Activated CD4-positive, alpha-beta T cell treated with anti-CD3 and anti-CD28 coated beads, Interleukin-2, amount 10 ng/mL, durations not matched to agents 24 days and 14 days (primary cell): ENCODE measurements at places on chromosomes 16 and 17. TPM values are rescaled to one million over a fixed set of nuclear protein-coding genes. Genes with fewer than 3 reads are reported as not detected.
A peak's percentile ranks its signal among the peaks of the same experiment; 100 is the strongest.

DNA sequence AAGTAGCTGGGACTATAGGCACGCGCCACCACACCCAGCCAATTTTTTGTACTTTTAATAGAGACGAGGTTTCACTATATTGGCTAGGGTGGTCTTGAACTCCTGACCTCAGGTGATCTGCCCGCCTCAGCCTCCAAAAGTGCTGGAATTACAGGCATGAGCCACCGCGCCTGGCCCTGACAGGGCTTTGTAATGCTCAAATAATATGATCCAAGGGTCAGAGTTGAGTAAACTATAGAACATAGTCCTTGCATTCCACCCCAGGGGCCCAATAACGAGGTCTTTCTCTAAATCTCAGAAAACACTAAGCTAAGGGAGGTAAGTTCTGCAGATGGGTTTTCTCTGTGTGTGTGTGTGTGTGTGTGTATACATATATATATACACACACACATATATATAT lies 5.8 kb upstream of the MEOX1 start:
- no peaks in the 10 kb centered on the region for H3K36me3 ChIP-seq
- H3K4me3 ChIP-seq, result no peak overlapping the region
- peaks cover 18% of the 10 kb centered on the region for H3K4me1 ChIP-seq
- H3K27me3 ChIP-seq, result no peaks in the 10 kb centered on the region
- no peak overlapping the region for H3K27ac ChIP-seq

DNA sequence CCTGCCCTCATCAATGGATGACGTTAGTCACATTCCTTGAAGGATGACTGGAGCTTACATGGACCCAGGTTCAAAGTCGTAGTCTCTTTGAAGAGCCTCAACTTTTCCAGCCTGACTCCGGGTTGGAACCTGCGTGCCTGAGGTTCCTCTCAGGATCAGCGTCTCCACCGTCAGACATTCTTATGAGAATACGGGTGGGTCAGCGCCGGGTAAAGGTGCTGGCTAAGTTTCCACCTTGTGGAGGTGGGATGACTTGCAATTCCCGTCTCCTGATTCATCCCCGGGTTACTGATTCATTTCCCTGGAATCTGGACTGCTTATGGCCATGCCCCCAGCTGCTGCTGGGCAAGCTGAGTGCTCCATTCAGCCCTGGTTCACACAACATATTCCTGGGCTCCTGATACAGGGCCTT lies 38.9 kb upstream of the CMIP start:
- H3K27ac ChIP-seq, result no peak overlapping the region
- H3K36me3 ChIP-seq, result no peaks in the 10 kb centered on the region
- H3K4me3 ChIP-seq, result no peak overlapping the region

- DNase-seq, result peak; percentile 37
- H3K27ac ChIP-seq, result no peak overlapping the region
Observed at GRCh38 chr16:80663078-80663477, 122.3 kb downstream of the DYNLRB2 start.

- no peak for DNase-seq
- no peaks in the 10 kb centered on the region for H3K4me1 ChIP-seq
Observed at GRCh38 chr17:34122515-34122914, 132.6 kb upstream of the CCL2 start.

- no peak for DNase-seq
- H3K36me3 ChIP-seq, result no peaks in the 10 kb centered on the region
- H3K27me3 ChIP-seq, result peaks cover 9% of the 10 kb centered on the region
- H3K27ac ChIP-seq, result no peak overlapping the region
Observed at GRCh38 chr16:56072096-56072495, 119.2 kb upstream of the GNAO1 start.

DNA sequence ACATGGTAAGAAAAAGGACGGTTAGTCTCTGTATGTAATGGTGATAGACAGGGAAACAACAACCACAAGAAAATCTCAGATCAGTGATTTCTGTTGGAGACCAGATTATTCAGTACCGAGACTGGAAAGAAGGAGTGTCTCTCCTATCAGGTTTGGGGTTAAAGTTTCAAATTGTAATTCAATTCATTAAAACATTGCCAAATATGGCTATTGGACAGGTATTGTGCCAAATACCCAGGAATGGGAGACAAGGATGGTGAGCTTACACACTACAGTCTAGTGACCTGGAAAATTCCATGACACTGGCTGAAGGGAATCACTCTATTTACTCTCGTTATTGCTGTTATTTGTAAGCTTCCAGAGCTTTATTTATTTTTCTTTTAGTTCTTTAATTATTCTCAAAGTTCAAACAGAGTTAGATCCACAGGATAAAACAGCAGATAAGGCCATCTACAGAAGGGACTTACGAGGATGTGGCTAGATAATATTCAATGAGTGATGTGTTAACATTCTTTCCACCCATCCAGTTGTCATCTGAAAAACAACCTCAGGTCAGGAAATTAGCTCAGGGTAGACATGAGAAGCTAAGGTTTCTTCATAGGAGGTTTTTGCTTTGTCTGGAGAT lies 25.1 kb upstream of the MMD start:
- DNase-seq, result no peak
- H3K27me3 ChIP-seq, result peaks cover 8% of the 10 kb centered on the region
- no peak overlapping the region for H3K27ac ChIP-seq
- no peak overlapping the region for H3K4me3 ChIP-seq

DNA sequence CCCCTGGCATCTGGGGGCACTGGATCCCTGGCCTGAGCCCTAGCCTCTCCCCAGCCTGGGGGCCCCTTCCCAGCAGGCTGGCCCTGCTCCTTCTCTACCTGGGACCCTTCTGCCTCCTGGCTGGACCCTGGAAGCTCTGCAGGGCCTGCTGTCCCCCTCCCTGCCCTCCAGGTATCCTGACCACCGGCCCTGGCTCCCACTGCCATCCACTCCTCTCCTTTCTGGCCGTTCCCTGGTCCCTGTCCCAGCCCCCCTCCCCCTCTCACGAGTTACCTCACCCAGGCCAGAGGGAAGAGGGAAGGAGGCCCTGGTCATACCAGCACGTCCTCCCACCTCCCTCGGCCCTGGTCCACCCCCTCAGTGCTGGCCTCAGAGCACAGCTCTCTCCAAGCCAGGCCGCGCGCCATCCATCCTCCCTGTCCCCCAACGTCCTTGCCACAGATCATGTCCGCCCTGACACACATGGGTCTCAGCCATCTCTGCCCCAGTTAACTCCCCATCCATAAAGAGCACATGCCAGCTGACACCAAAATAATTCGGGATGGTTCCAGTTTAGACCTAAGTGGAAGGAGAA lies 13.5 kb downstream of the STH start:
- H3K4me3 ChIP-seq, result no peak overlapping the region
- H3K4me1 ChIP-seq, result no peaks in the 10 kb centered on the region
- H3K36me3 ChIP-seq, result no peaks in the 10 kb centered on the region
- H3K27me3 ChIP-seq, result peaks cover 4% of the 10 kb centered on the region
- H3K27ac ChIP-seq, result no peak overlapping the region

GRCh38 chr17:48571826-48572417 lies 6.2 kb downstream of the HOXB4 start:
- H3K27ac ChIP-seq, result no peak overlapping the region
- H3K4me3 ChIP-seq, result no peak overlapping the region
- peaks cover 15% of the 10 kb centered on the region for H3K27me3 ChIP-seq
- peaks cover 17% of the 10 kb centered on the region for H3K36me3 ChIP-seq
- no peak for DNase-seq
- peaks cover 23% of the 10 kb centered on the region for H3K4me1 ChIP-seq

DNA sequence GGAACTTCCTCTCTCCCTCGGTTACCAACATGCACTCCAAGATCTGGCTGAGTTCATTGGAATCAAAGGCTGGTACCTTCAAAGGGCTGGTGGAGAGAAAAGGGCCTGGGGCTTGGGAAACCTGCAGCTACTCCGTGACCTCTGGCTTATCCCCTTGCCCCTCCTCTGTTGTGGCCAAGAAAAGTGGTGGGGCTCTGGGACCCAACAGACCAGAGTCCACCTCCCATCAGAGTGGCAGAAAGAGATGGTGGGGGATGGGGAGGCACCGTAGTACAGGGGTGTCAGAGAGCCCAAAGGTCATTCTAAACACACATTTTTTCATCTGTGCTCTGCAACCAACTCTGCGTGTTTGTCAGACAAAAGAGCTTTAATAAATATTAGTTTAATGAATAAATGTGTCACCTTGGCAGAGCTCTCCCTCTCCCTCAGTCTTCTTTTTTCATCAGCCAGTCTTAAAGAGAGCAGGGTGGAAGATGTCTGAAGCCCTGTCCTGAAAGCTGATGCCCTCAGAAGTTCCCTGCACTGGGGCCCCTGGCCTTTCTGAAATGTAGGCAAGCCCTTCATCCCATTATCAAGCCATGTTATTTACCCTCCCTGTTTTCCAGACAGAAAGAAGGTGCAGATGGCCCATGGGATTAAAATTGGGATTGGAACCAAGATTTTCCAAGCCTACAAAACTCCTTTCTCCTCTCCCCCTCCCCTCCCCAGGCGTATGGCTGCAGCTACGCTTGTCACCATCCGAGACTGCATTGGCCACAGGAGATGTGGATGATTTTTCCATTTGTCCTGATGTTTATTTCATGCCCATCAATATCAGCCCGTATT lies 227.3 kb downstream of the CCDC182 start:
- DNase-seq, result no peak
- no peak overlapping the region for H3K27ac ChIP-seq

The ANKRD40CL gene
- not detected in 2 replicates for total RNA-seq

The KCNJ12 gene
- not detected in 2 replicates for total RNA-seq

DNA sequence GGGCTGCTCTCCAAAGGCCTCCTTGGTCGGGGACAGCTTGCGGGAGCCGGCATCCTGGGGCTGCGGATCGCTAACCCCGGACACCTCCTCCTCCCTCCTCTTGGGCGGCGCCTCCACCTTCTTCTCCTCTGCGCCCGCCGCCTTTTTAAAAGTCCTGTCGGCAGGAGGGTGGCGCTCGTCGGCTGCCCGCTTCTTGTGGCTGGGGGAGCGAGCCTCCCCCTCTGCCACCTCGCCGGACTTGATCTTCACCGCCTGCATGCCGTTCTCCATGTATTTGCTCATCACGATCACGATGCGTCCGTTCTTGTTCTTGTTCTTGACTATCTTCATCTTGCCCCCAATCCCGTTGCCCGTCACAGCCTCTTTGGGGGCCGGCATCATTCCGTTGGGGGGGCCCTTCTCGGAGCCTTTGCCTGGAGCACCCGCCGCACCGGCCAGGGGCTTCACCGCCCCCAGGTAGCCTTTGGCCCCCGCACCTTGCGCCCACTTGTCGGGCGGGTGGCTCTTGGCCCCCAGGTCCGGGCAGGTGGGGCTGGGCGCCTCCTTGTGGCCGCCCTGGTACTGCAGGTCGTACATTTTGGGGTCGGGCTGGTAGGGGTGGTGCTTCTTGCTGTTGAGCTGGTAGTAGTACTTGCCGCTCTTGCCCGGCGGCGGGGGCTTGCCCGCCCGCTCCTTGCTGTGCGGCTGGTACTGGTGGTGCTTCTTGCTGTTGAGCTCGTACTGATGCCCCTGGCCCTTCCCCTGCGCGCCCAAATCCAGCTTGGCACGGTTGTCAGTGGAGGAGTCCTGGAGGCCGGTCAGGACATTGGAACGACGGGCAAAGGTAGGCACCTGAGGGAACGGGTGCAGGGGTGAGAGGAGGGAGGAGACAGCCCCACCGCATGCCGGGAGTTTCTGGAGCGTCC lies 4.4 kb downstream of the CBX4 start:
- peaks cover 21% of the 10 kb centered on the region for H3K36me3 ChIP-seq
- H3K27me3 ChIP-seq, result peaks cover under 1% of the 10 kb centered on the region
- no peak overlapping the region for H3K4me3 ChIP-seq
- no peak overlapping the region for H3K27ac ChIP-seq
- H3K4me1 ChIP-seq, result peaks cover 22% of the 10 kb centered on the region

DNA sequence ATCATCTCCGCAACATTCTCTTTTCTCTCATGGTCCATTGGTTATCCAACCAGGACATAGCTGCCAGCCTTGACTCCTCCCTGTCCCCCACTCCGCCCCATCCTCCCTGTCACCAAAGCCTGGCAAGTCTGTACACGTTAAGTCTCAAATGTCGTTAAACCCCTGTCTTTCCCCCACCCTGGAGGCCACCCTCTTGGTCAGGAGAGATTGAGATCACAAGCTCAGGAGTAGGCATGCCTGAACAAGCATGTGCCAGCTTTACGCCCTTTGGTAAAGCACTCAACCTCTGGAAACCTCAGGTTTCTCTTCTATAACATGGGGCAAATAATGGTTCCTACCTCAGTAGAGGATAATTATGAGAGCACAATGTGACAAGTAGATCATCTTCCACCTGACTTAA lies 38.1 kb upstream of the CCL1 start:
- no peak for DNase-seq
- peaks cover 19% of the 10 kb centered on the region for H3K27me3 ChIP-seq
- no peaks in the 10 kb centered on the region for H3K36me3 ChIP-seq
- peaks cover 29% of the 10 kb centered on the region for H3K4me1 ChIP-seq

The KRTAP17-1 gene
- not detected in 2 replicates for total RNA-seq

GRCh38 chr17:9401434-9401833 lies 174.2 kb downstream of the STX8 start:
- no peaks in the 10 kb centered on the region for H3K27me3 ChIP-seq
- H3K4me3 ChIP-seq, result no peak overlapping the region
- no peak for DNase-seq
- no peaks in the 10 kb centered on the region for H3K36me3 ChIP-seq
- H3K4me1 ChIP-seq, result peaks cover 2% of the 10 kb centered on the region

The COX6A2 gene
- not detected in 2 replicates for total RNA-seq

- H3K4me3 ChIP-seq, result peak overlapping the region; percentile 89
- peak overlapping the region; percentile 37 for H3K27ac ChIP-seq
- H3K27me3 ChIP-seq, result peaks cover 60% of the 10 kb centered on the region
Observed at GRCh38 chr17:43545383-43545632, 832 bp downstream of the ETV4 start.

DNA sequence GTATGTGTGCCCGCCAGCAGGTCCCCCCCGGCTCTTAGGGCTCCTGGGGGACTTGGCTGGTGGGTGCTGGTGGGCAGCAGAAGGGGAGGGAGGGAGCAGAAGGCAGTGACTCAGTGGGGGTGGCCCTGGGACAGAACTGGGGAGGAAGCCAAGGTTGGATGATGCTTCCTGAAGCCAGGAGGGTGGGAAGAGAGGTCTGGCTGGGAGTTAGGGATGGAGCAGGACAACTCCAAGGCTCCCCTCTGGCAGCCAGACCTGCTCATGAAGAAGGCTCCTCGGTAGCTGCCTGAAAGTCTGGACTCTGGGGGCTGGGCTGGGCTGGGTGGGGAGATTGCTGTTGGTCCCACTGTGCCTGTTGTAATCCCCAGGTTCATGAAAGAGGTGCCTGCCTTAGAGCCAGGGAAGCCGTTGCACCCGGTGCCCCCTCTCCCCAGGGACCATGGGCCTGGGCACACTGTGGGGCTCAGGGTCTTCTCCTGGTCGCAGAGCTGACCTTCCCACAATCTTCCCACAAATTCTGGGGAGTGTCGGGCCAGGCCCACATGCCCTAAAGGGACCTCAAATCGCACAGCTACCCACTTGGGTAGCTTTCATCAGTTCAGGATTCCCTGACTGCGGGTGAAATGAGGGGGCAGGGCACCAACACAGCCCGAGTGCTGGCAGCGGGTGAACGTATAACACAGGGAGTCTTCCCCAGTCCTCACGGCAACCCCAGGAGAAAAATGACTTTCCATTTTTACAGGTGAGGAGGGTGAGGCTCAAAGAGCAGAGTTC lies 1.1 kb upstream of the PLEKHG4 start:
- DNase-seq, result no peak
- H3K27ac ChIP-seq, result peak overlapping the region; percentile 90
- peak overlapping the region; percentile 89 for H3K4me3 ChIP-seq
- H3K36me3 ChIP-seq, result peaks cover 24% of the 10 kb centered on the region
- peaks cover 18% of the 10 kb centered on the region for H3K4me1 ChIP-seq
- no peaks in the 10 kb centered on the region for H3K27me3 ChIP-seq

The ALOXE3 gene
- total RNA-seq, result not detected in 2 replicates

The KIF18B gene
- 42.1 and 42.7 TPM in 2 replicates for total RNA-seq

The CHST6 gene
- total RNA-seq, result not detected in 2 replicates
